Osteocyte (in vitro differentiated cells): ENCODE measurements at places on chromosomes 1 and 21. TPM values are rescaled to one million over a fixed set of nuclear protein-coding genes. Genes with fewer than 3 reads are reported as not detected.

- no peak for DNase-seq
These were observed 661 bp upstream of the OSCP1 start for GRCh38 chr1:36450919-36451305.

DNA sequence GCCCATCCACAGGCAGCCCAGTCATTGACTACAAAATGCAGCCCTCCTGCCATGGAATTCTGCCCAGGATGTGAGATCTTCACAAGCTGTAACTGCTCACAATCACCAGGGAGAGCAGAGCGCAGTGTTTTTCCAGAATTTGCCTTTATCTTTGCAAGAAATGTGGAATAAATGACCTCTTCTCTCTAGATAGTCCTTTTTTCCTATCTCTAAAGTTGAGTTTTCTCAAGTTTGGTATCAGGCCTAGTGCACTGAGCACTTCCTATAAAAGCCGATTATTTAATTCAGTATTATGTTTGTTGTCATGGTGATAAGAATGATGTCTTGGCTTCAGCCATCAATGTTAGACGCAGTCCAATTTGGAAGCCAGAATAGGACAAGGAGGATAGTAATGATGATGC lies 246.9 kb upstream of the IRF2BP2 start:
- DNase-seq = no peak

The ITLN2 gene
- total RNA-seq = not detected in 2 replicates

DNA sequence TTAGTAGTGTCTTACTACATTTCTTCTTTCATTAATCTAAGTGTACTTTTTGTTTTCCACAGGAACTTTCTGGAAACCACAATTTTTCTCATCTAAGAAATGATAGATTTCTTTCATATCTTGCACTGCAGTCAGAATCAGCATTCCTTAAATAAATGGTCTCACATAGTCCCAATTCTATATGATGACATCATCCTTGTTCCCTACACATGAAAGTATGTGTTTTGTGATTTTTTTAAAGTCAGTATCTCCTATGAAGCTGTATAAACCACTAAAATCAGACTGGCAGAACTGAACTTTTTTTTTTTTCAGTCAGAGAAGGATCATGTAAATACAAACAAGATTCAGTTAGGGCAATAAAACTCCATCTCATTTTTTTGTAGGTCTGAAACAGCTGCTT lies 742.6 kb upstream of the CXADR start:
- no peak for DNase-seq

- no peak for DNase-seq
These were observed 4.3 kb upstream of the C1QTNF12 start for GRCh38 chr1:1250786-1251284.

GRCh38 chr1:147719029-147719698 lies 41.2 kb downstream of the GJA5 start:
- DNase-seq = no peak

The AMY1C gene
- total RNA-seq = not detected in 2 replicates

GRCh38 chr1:86396498-86396890 lies 371 bp upstream of the ODF2L start:
- DNase-seq = no peak

The CAMTA1 gene
- total RNA-seq = 68.1 and 81.6 TPM in 2 replicates

- no peak for DNase-seq
These were observed 47.7 kb upstream of the RPL11 start for GRCh38 chr1:23643736-23644554.

GRCh38 chr1:112840631-112841624 lies 115.1 kb downstream of the SLC16A1 start:
- DNase-seq = no peak

DNA sequence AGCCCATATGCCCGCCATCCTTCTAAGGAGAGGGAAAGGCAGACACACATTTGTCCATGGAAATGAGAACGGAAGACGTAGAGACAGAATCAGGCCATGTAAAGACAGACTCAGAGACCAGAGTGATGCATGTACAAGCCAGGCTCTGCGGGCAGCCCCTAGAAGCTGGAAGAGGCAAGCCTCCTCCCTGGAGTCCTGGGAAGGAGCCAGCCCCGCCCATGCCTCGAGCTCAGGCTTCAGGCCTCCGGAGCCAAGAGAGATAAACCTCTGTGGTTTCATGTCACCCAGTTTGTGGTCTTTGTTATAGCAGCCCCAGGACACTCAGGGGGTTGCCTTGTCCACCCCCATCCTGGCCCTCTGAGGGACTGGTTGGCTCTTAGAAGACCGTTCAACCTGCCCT lies 11.6 kb downstream of the PDE9A start:
- no peak for DNase-seq

DNA sequence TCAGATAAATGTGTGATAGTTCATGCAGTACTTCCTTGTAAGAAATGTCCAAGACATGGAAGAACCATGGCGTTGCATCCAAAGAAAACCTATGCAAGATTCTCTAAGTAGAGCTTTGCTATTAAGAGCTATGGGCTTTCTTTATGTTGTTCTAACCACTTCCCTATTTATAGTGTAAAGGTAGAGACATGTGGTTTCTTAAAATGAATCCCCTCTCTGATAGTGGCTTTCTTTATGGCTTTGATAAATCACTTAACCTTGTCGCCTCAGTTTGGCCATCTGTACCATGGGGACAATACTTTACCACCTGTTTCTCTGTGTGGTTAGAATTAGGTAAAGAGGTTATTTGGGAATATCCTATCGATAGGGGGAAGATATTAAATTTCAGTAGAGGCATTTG lies 305.5 kb downstream of the NFIA start:
- DNase-seq = no peak

DNA sequence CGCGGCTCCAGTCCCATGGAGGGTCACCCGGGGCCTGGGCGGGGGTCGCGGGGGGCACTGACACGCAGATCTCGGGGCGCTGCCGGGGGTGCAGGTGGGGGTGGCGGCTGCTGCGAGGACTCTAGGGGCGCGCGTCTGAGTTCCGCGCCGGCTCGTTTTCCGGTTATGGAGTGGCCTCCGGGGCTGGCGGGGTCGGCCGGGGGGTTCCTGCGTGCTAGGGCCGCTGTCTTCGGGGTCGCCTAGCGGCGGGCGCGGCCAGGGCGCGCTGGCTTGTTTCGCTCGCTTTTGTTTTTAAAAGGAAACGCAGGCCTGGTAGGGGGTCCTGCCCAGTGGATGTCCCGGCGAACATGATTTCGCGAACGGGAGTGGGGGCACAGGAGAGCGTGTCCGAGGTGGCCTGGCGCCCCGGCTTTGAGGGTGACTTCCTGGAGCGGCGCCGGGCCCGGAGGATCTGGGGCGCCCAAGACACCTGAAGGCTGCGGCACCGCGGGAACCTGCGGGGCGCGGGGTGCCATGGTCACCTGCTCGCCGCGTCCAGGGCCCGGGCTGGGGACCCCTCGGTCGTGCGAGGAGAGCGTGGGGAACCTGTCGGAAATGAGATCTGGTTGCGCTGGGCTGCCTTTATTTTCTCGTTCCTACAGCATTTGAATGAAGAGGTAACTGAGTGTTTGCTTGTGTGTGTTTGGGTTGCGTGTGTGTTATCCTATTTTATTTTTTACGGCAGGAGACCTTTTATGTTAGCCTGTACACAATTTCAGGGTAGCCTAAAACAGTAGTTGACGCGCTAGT lies 618 bp downstream of the ETS2 start:
- no peak for DNase-seq

The CCDC185 gene
- not detected in 2 replicates for total RNA-seq

DNA sequence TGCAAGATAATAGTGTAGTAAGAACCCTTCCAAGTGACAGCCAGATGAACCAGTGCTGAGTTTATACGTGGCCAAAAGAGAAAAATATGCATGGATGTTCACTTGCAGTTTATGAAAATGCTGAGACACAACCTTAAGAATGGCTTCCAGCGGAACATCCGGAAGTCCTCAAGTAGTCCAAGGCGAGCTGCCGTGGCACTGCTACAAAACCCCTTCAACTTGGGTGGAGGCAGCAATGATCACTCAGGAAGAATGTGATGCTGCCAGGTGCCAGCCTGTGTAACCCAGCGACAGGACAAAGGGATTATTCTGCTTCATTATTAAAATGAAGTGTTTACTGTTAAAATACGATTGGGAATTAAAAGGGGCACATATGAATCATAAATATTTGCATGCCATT lies 179.6 kb downstream of the RUNX1 start:
- no peak for DNase-seq

The SYCP1 gene
- total RNA-seq = not detected in 2 replicates

DNA sequence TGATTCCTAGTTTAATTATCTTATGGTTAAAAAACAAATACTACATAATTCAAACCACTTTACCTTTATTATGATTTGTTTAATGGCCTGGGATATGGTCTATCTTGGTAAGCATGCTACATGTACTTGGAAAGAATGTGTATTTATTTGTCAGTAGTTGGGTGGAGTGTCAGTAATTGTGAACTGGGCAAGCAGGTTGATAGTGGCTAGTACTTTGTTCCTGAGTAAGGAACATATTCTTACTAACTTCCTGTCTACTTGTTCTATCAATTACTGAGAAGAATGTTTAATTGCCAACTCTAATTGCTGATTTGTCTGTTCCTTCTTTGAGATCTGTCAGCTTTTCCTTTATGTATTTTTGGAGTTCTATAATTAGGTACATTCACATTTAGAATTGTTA lies 49.2 kb upstream of the ABCG1 start:
- no peak for DNase-seq

GRCh38 chr1:225453797-225454648 lies 26.2 kb upstream of the LBR start:
- DNase-seq = no peak

GRCh38 chr1:3038571-3039181 lies 17.4 kb downstream of the ACTRT2 start:
- no peak for DNase-seq

The MASP2 gene
- not detected in 2 replicates for total RNA-seq

GRCh38 chr1:185311589-185312225 lies 5.3 kb downstream of the IVNS1ABP start:
- DNase-seq = no peak

- no peak for DNase-seq
These were observed 63.3 kb downstream of the LRRC40 start for GRCh38 chr1:70142075-70142474.

GRCh38 chr1:208185801-208186231 lies 58.4 kb downstream of the PLXNA2 start:
- no peak for DNase-seq

DNA sequence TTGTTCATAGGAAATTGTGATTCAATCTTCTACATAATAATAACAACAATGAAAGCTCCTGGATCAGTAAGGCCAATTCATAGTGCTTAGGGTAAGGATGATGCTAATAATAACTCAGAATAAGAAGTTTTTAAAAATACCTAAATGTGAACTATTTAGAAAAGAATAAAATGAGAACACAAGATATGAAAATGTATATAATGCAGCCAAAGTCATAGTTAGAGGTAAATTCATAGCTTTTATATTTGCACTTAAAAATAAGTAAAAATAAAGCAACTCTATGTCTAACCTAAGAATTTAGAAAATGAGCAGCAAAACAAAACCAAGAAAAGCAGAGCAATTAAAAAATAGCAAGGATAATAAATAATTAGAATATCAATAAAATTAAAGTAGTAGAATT lies 43.5 kb upstream of the JUN start:
- no peak for DNase-seq

The TFF2 gene
- total RNA-seq = not detected in 2 replicates

The RXFP4 gene
- not detected in 2 replicates for total RNA-seq

The NCF2 gene
- total RNA-seq = not detected in 2 replicates

- no peak for DNase-seq
These were observed 14.5 kb upstream of the MX1 start for GRCh38 chr21:41411449-41412089.

The CLEC20A gene
- not detected in 2 replicates for total RNA-seq

The PRAMEF13 gene
- not detected in 2 replicates for total RNA-seq

The ADCY10 gene
- 0.10 and 0.94 TPM in 2 replicates for total RNA-seq

DNA sequence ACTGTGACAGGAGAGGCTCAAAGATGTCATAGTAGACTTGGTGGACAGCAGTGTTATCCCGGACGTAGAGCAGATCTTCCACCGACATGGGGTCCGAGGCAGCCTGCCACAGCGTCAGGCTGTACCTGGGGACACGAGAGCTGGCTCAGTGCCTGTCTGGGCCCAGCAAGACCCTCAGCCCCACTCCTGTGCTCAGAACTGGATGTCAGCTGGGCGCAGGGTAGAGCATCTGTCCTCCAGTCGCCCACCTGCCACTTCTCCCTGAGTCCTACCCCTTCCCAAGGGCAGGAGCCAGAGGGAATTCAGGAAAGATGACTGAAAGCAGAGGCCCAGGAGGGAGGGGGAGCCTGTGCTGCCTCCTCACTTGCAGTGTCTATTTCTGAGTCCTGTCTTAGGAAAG lies 11.7 kb downstream of the FAM151A start:
- DNase-seq = no peak

The OR2T33 gene
- not detected in 2 replicates for total RNA-seq

DNA sequence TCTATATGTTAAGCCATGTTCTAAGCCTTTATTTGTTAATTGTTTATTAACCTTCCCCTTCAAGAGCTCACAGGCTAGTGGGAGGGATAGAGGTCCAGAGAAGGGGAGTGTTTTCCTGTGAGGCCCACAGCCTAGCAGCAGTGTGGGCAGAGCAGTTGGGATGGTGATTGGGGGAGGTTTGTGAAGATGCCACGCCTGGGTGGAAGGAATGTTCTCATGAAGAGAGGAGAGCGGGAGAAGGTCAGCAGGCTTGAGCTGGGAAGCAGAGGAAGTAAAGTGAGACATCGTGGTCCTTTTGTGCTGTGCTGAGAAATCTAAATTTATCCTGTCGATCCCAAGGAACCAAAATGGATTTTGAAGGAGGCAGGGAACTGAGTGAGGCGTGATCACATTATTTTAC lies 42.6 kb downstream of the TRAPPC10 start:
- no peak for DNase-seq

The ANXA9 gene
- total RNA-seq = not detected in 2 replicates

GRCh38 chr1:84581648-84582047 lies 7.4 kb upstream of the CTBS start:
- DNase-seq = no peak

- DNase-seq = no peak
These were observed 8.5 kb downstream of the SSR2 start for GRCh38 chr1:156012051-156012817.

DNA sequence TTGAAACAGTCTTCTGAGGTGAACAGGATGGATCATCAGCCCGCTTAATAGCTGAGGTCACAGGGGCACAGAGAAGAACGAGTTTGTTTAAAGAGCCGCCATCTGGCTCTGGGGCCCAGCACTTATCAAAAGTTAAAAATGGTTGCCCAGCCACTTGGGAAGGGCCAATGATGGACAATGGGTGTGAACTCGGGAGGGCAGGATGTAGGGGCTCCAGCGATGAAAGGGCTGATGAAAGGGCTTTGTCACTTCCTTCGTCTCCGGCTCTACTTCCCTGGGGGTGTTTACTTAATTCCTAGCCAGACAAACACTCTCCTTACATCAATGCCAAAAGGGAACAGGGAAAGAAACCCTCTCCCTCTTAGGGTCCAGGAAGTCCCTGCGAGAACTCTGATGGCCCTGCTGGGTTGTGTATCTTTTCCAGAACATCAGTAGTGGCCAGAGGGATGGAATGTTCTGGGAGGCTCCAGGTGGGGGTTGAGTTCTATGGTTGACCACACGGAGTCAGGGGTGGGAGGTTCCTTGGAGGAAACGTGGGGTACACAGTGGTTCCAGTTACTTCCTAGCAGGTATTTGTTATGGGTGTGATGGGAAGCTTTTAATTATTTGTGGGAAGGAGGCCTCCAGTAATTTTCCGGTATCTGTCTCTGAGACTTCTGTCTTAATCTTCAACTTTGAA lies 9.0 kb upstream of the ABCG1 start:
- DNase-seq = no peak

The BLACAT1 gene
- total RNA-seq = not detected in 2 replicates
